ENCODE measurements at places on chromosomes 4 and X.

GRCh38 chr4:31674313-31674947 lies 954.3 kb downstream of the PCDH7 start:
- no peak for DNase-seq

- DNase-seq, result no peak
These were observed 12.4 kb upstream of the GPR173 start for GRCh38 chrX:53036149-53036548.

DNA sequence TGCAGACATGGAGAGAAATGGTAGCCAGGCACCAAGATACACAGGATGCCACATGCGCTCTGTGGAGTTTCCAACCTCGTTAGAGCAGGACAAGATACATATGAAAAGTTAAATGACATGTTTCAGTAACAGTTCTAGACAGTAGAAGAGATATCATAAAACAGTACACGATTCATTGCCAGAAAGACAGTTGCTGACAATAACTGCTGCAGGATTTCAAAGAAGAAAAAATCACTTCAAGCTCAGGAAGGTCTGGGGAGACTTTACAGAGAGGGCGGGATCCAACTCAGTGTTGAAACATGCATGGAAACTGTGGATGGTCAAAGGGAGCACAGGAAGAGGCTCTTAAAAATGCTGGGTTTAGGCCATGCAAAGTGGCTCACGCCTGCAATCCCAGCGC lies 31.0 kb downstream of the DCTD start:
- DNase-seq, result no peak

- DNase-seq, result no peak
These were observed 17.0 kb upstream of the SYTL5 start for GRCh38 chrX:37989304-37989703.

- DNase-seq, result no peak
These were observed 86.7 kb downstream of the NHSL2 start for GRCh38 chrX:71997320-71997719.

GRCh38 chr4:76772498-76773106 lies 125.3 kb downstream of the SOWAHB start:
- DNase-seq, result no peak

GRCh38 chr4:125115941-125116340 lies 198.8 kb upstream of the FAT4 start:
- DNase-seq, result no peak

GRCh38 chr4:147714575-147715401 lies 17.1 kb upstream of the ARHGAP10 start:
- DNase-seq, result no peak

DNA sequence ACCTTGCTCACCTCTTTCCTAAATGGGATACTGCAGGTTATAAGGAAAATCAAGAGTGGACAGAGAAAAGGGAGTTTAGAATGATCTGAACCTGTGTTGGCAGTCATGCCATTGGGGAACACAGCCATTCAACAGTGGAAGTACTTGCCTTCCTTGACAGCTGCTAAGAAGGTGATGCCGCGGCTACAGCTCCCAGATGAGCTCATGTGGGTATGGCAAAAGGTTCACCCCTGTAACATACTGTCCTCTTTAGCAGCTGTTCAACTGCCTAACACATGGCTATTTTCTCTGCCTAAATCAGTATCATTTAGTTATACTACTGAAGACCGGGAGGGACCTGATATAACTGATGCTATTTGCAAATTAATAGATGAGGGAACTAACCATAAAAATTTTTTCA lies 76.8 kb downstream of the DCHS2 start:
- no peak for DNase-seq

GRCh38 chrX:125736008-125736729 lies 416.5 kb downstream of the TEX13C start:
- DNase-seq, result no peak

GRCh38 chr4:156538210-156538609 lies 433.4 kb downstream of the PDGFC start:
- DNase-seq, result no peak

DNA sequence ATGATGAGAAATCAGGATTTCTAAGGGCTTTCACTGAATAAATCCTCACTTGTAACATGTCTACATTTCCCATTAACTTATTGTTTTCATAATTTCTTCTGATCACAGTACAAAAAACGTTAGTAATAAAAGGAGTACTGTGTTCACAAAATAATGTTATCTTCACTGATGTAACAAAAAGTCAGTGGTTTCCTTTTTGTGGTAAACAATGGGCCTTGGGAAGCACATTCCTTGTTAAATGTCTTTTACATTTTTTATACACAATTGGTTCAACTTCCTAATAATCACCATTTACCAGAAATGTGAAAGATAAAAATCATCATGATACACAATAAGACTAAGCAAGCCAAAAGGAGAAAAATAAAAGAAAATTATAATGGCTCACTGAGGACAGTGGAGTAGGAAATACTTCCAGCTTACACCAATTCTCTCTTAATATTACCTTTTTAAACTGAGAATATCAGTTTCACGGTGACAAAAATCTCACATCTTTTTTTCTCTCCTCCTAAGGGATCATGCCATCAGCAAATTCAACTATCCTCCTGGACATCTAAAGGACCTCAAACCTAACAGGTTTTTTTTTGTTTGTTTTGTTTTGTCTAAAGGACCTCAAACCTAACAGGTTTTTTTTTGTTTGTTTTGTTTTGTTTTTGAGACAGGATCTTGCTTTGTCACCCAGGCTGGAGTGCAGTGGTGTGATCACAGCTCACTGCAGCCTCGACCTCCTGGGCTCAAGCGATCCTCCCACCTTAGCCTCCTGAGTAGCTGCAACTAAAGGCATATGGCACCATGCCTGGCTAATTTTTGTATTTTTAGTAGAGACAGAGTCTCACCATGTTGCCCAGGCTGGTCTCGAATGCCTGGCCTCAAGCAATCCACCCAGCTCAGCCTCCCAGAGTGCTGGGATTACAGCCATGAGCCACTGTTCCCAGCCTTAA lies 57.3 kb downstream of the FRYL start:
- no peak for DNase-seq

- DNase-seq, result no peak
These were observed 26.7 kb downstream of the SULT1E1 start for GRCh38 chr4:69833251-69833650.
